ENCODE measurements at places on chromosomes 5 and 9.

- no peak for DNase-seq
Observed at GRCh38 chr9:27925815-27926214, 352.5 kb upstream of the C9orf72 start.

- no peak for DNase-seq
Observed at GRCh38 chr5:174154559-174154958, 109.1 kb downstream of the NSG2 start.

GRCh38 chr5:1973391-1974013 lies 90.8 kb upstream of the IRX4 start:
- no peak for DNase-seq

DNA sequence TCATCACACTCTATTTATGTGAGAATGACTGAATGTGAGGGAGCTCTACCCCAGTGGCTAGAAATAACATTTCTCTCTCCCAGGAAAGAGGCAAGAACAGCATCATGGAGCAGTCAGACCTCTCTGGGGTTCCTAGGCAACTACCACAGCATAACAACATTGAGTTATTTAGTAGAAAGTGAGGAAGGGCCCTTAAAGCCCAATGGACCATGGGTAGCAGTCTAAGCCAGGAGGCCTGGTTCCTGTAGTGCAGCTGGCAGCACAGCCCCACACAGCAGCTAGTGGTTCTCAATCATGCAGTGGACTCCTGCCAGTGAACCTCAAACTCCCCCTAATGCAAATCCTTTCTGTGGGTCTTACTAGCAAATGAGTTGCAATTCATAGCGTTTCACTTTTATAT lies 55.3 kb downstream of the SPEF2 start:
- no peak for DNase-seq

GRCh38 chr9:36862206-36863145 lies 171.6 kb downstream of the PAX5 start:
- DNase-seq, result no peak

DNA sequence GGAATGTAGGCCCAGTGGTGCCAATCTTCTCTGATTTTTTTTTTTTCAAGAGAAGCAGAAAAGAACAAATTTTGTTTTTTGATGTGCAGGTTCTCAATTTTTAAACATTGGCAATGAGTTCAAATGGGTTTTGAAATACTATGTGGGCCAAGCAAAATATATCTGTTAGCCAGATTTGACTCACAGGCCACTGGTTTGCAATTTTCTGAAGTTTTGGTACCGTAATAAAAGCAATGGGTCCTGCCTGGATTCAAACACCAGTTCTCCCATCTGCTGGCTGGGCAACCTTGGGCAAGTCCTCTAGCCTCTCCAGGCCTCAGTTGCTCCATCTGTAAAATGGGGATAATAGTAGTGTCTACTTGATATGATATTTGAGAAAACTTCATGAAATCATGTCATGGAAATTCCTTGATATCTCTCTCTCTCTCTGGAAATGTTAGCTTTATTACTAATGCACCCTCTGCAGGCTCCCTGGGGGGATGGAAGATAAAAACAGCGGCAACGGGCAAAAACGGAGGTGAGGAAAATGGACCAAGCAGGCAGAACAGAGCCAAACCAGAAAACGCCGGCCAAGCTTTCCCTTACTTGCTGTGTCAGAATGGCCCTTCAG lies 63.4 kb downstream of the SMIM23 start:
- no peak for DNase-seq

- DNase-seq, result no peak
Observed at GRCh38 chr5:41094871-41095270, 23.7 kb upstream of the MROH2B start.

DNA sequence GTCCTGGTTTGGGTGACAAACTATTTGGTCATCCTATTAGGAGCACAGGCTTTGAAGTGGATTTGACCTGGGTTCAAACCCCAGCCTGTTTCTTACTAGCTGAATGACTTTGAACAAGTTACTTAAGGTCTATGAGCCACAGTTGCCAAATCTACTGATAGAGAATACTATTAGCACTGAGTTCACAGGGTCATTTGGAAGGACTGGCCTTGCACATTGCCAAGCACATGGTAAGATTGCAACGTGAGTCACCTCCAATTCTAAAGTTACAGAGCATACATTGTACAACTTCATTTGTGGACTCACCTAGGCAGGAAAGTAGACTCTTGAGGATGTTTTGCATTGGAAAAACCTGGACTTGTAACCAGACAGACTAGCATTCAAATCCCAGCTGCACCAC lies 38.9 kb downstream of the MFAP3 start:
- DNase-seq, result no peak

GRCh38 chr5:93017849-93018248 lies 563.2 kb downstream of the NR2F1-AS1 start:
- DNase-seq, result no peak

DNA sequence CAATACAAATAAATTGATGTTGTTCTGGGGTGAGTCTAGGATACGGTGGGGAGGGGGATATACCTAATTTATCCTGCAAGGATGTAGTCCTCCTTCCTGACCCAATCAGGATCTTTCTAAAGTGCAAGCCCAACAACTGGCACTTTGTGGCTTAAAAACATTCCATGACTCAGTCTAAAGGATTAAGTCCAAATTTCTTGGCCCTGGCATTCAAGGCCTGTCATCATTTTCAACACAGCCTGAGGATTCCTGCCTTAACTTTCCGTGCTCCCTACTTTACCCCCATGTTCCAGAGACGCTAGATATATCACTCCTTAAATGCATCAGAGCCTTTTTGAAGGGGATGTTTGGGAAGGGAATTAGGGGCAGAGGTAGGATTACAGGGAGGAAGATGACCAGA lies 1.0 kb downstream of the FAM221B start:
- no peak for DNase-seq

- no peak for DNase-seq
Observed at GRCh38 chr9:117304549-117304948, 110.3 kb downstream of the ASTN2 start.

GRCh38 chr9:31112491-31112890 lies 1272.0 kb upstream of the ACO1 start:
- DNase-seq, result no peak

All from stimulated activated CD4-positive, alpha-beta T cell treated with anti-CD3 and anti-CD28 coated beads, TNF-alpha, amount 100 ng/mL, for 1 hour (primary cell).